T-helper 9 cell (primary cell): ENCODE measurements at places on chromosomes 3 and 15.

- DNase-seq: no peak
Observed at GRCh38 chr3:3739330-3740060, 59.7 kb upstream of the LRRN1 start.

- no peak for DNase-seq
Observed at GRCh38 chr3:97687734-97688133, 76.8 kb upstream of the ARL6 start.

DNA sequence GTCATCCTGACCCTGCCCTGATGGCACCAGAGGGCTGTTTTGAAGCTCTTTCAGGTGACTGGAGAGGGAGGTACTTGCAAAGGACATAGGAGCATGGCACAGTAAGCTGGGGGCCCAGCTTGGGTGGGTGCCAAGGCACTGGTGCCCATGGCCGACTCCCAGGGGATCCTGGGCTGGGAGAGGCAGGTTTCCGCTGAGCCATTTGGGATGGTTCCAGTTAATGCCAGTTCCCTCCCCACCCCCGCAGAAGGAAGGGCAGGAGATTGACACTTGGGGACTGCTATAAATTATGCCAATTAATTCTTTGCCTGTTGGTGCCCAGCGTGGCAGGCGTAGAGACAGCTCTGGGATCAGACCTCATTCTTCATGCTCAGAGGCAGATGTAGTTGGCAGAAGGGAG is 26.1 kb downstream of the CD276 start:
- DNase-seq: no peak

GRCh38 chr15:48592221-48592731 is 53.2 kb downstream of the FBN1 start:
- DNase-seq: no peak

DNA sequence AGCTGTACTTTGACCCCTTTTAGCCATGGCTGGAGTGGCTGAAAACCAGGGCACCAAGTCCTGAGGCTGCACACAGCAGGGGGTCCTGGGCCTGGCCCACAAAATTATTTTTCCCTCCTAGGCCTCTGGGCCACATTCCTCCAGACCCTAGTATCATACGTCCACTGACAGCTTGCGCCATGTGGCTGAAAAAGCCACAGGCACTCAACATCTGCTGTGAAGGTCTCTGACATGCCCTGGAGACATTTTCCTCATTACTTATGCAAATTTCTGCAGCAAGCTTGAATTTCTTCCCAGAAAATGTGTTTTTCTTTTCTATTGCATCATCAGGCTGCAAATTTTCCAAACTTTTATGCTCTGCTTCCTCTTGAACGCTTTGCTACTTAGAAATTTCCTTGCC is 239.0 kb downstream of the SQOR start:
- no peak for DNase-seq

- DNase-seq: no peak
Observed at GRCh38 chr3:58965865-58966264, 84.0 kb downstream of the CFAP20DC start.

GRCh38 chr3:8506571-8507061 is 5.0 kb downstream of the LMCD1 start:
- DNase-seq: no peak

GRCh38 chr15:93261845-93262244 is 172.8 kb upstream of the RGMA start:
- no peak for DNase-seq

GRCh38 chr15:66515901-66516322 is 10.8 kb downstream of the ZWILCH start:
- DNase-seq: no peak

DNA sequence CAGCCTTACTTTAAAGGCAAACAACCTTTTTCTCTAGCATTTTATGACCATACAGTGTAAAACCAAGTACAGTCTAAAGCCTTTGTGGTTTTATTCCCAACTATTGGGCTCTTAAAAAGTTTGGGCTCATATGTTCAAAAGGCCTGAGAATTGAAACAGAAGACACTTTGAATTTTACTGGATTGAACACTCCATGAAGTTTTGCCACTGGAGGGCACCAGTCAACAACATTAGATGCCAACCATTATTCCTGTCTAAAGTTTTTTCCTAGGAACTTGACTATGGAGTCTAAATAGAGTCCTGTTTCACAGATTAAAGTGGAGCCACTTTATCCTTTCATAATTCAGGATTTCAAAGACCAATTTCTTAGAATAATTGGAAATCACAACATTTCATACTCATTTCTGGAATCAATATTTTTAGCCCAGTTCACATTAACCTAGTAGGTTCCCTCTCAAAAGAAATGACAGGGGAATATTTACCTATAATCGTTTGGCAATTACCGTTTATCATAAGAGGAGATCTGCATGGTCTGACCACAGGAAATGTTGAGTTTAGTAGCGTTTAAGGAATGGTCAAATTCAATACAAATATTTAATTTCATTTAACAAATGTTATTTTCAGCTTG is 244.1 kb upstream of the PDZRN3 start:
- DNase-seq: no peak

DNA sequence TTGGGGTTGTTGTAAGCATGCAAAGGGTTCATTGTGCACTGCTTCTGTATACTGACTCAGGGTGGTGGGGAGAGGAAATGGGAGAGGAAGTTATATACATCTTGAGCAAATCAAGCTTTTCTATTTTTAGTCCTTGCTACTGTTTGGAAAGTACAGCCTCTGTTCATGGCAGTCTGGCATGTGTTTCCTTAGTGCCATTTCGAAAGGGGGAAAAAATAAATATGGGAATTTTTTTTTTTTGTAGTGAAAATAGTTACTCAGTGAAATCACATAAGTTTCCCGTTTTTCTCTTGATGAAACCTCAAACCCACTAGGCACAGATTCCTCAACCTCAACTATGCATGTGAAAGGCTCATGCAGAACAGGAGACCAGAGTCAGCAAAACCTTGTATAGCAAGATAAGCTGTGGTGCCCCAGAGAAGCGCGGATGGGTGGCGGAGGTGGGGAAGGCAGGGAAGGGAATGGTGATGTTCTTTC is 353.3 kb downstream of the LPP start:
- DNase-seq: no peak

DNA sequence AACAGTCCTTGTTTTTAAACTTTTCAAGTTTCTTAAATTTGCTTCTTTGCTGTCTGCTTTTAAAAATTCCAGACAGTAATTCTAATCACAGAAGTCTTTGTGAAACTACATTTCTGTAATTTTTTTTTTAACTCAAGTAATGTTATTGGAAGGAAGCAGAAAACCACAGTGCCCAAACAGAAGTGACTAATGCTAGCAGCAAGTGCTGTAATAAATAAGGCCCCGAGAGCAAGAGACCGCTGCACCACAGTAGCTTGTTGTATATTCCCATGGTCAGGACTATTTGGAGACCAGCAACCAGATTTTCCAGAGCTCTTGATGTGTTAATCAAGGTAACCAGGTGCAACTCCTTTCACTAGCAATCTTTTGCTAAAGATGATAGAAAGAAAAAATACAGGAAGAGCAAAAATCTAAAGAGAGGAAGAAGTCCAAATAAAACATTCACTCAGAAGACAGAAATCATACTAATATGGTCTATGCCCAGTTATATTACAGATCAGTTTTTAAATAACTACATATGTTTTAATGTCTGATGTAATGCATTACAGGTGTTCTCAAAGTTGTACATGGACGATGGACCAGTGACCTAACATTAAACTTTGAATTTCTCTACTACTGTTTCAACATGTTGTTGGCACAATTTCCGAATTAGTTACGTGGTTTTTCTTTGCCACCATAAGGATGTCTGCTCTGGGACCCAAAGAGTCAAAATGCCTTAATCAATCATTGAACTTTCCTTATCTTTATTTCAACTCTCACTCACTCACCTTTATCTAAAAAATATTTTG is 36.4 kb downstream of the WWTR1 start:
- no peak for DNase-seq

DNA sequence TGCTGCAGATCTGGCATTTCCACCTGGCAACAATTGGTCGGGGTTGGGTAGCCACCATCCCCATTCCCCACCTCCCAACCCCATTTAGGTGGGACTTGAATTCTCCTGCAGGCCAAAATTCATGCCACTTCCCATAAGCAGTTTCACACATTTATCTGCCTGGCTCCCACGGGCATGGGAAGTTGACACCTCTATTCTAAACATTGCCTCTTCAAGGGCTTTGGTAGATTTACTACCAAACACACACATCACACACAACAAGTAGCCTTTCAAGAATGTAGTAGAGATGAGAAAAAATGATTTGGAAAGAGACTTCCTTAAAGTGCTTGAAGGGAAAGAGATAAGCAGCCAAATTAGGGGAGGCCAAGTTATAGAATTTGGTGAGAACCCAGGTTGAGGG is 30.9 kb downstream of the ZBTB38 start:
- DNase-seq: no peak
